ENCODE measurements at places on chromosomes 4 and X.
A peak's percentile ranks its signal among the peaks of the same experiment; 100 is the strongest.

- no peak for DNase-seq
Measured at GRCh38 chr4:134343081-134343480, 141.5 kb upstream of the PABPC4L start.

GRCh38 chr4:156800463-156800862, 171.1 kb downstream of the PDGFC start:
- DNase-seq: no peak

DNA sequence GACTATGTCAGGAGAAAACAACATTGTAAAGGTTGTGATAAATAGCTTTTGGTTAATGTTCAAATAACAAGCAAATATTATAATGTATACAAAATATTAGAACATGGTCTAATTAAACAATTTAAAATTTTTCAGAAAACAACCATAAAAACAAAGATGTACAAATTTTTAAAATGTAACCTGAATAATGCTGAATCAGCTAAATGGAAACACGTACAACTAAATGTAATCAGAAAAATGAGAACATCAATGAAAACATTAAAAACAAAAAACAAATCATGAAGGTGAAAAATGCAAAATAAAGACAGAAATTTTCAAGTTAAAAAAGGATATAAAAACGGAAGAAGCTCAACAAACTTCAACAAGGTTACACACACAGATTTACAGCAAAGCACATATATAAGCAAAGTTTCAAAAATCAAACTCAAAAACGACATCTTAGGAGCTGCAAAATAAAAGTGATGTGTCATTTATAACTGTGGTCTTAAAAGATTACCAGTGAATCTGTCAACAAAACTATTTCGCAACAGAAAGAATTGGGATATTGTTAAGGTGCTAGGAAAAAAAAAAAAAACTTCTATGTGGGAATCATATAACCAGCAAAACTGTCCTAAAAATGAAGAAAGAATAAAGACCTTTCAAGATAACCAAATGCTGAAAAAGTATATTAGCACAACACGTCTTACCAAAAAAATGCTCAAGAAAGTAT, 31.8 kb downstream of the ZNF732 start:
- no peak for DNase-seq

DNA sequence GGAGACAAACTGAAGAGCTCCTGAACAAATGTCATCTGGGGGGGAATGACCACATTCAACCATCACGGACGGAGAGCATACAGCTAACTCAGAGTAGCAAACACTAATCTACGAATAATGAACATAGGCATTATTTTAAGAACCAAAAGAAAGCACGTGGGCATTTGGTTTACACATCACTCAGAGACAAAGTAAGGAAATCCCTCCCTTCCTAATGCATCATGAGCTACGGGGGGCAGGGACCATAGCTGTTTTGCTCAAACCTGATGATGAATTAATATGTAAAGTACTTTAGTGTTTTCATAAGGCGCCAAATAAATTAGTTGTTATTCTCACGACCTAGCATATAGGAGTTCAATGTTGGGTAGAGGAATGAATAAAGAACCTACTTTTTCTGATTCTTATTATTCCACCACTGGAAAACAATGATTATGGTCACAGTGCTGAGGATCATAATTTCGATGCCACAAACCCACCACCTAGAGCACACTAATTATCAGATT, 11.7 kb upstream of the TMEM156 start:
- peak; percentile 24 for DNase-seq

GRCh38 chr4:52950226-52950625, 88.1 kb downstream of the RASL11B start:
- DNase-seq: no peak

DNA sequence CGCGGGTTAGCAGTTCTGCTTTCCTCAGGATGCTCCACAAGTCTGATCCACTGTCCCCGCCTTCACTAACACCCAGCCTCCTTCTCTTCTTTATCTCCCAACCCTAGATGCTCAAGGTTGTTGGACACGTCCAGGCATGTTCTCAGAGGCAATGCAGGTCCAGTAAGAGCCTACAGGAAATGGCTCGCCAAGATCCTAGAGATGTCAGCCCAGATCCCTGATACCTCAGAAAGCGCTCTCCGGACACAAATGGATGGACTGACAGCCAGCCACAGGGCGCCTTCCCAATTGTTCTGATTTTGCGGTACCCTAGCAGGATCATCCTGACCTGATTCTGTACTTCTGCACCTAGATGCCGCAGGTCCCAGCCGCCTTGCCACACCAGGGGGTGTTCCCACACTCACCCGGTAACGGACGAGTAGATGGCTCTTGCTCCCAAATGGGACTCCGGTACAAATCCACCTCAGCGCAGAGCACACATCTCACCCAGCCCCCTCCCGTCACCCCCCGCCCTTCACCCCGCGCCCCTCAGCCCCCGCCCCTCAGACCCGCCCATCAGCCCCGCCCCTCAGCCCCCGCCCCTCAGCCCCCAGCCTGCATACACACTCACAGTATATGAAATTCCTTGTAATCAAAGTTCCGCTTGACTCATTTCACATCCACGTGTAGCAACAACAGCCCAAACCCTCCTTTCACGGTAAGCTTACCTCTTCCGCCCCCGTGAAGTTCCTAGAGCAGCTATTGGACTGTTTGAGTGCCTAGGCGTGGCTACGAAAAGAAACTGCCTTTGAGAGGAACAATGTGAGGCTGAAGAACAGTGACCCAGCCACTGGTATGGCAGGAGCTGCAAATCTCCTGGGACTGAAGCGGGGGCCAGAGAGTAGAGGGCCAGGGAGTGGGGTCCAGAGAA, at the start of gene EDA2R:
Gene EDA2R (minus strand): TSS at position 488 of the 910 bp plus-strand sequence. CDS start 23,058 bp downstream, outside the sequence.
- DNase-seq: peak; percentile 88

DNA sequence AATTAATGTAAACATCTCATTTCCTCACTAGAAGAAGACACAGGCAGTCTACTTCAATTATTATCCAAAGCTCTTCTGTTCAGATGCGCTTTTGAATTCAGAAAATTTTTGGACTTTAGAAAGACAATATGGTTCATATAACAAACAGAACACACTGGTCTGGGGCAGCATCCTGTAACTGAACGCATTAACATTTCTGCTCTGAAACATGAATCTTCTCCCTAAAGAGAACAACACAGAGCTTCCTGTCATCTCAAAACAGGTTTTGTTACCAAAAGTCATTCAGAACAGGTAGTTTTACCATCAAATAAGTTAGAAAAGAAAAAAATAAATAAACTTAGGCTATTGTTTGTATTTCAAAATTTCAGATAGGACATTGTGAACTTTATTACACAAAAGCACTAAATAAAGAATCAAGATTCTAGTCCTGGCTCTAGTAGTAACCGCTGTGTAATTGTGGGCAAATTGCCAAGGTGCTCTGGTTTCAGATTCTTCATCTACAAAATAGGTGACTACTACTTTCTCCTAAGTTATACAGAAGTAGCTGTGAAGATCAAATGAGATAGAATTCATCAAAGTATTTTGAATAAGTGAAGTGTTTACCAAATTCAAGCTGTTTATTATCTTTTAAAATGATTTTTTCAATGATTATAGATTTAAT, 252.3 kb upstream of the RASGEF1B start:
- DNase-seq: no peak

DNA sequence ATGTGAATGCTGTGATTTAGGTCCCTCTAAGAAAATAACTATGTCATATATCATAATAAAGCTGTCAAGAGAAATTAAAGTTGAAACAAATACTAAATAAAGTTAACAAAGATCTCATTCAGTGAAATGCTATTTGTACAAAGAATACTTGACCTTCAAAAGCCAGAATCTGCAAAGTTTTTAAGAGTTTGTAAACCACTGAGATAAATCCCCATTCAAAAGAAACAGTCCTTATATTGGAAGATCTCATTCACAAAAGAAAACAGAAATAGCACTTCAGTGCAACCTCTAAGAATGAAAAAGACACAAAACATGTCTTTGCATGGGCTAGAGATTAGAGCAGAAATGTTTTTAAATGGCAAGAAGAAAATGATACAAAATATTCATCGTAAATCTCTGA, 149.1 kb upstream of the USP38 start:
- no peak for DNase-seq

DNA sequence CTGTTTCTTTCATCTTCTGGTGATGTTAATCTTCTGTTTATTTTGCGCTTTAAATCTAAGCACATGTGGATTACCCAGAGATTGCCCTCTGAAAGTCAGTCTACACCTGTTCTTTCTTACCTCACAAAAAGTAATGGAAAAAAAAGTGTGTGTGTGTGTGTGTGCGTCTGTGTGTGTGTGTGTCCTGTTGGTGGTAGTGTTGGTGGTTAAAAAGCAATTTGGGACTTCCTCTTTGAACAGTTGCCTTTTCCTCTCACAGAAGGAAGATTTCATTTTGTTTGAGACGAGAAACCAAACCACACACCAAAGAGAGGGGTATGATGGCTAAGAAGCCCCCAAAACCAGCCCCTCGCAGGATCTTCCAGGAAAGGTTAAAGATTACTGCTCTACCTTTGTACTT, at the start of gene STAP1:
Gene STAP1 (plus strand): TSS at position 235 of the 400 bp plus-strand sequence. CDS start 83 bp downstream, at position 318.
- no peak for DNase-seq

DNA sequence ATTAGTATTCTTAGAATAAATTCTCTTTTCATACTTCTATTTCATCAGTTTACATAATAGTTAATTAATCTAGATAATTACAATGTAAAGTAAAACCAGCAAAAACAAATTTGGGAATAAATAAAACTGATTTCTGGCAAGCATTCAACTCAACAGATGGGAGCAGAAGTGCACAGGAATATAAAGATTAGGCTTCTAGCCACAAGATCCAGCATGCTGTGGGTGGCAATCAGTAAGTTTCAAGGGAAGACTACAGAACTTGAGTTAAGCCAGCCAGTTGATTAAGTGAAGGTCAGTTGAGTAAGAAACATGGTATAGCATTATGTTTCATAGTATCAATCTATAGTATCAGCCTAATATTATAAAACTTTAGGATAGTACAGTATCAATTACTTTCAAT, 324.2 kb upstream of the AADAT start:
- DNase-seq: no peak

GRCh38 chr4:164904336-164904735, 27.4 kb downstream of the APELA start:
- DNase-seq: no peak

- DNase-seq: no peak
Measured at GRCh38 chrX:21972046-21972445, 31.5 kb downstream of the SMS start.

DNA sequence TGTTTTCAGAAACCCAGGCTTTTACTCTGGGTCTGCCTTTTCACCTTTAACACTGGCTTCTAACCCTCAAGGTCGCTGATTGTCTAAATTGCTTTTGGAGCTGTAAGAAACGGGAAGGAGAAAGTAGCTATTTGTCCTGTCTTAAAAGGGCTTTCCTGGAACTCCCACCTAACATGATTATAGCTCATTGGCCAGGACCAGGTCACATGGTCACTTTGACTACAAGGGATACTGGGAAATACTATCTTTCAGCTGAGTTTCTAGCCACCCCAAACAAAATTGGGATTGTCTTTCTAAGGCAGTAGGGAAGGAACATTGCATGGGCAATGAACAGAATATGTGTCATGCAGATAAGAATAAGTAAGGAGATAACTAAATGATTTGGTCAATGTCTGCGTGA, 106.7 kb upstream of the ARHGAP24 start:
- DNase-seq: no peak

DNA sequence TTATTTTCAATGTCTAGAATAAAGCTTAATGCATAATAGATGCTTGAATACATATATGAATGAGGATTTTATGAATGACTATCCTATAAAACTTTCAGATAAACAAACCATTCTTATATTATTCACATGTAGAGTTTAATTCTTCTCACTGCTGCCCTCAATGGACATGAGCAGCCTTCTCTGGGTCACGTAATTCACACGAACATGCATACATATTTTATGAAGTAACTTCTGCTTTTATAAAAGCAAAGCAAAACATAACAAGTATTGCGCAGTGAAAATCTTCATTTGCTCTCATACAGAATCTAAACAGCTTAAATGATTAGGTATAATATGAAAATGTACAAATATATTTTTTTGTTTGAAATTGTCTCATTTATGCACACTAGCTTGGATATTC, 116.7 kb downstream of the TMA16 start:
- no peak for DNase-seq

GRCh38 chr4:147481577-147482109, 746 bp downstream of the EDNRA start:
- DNase-seq: peak; percentile 31

DNA sequence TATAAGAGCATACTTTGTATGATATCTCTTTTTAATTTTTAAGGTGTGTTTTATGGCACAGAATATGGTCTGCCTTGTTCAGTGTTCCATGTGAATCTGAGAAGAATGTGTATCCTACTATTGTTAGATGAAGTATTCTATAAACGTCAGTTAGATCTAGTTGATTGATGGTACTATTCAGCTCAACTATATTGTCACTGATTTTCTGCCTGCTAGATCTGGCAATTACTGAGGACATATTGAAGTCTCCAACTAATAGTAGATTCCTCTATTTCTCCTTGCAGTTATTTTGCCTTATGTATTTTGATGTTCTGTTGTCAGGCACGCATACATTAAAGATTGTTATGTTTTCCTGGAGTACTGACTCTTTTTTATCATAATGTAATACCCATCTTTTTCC, 39.8 kb downstream of the AWAT2 start:
- DNase-seq: no peak

- DNase-seq: no peak
Measured at GRCh38 chr4:41285864-41286235, 29.1 kb downstream of the UCHL1 start.

- DNase-seq: no peak
Measured at GRCh38 chrX:73825569-73825968, 262.6 kb downstream of the CHIC1 start.

- no peak for DNase-seq
Measured at GRCh38 chrX:137287191-137287590, 253.4 kb upstream of the GPR101 start.

DNA sequence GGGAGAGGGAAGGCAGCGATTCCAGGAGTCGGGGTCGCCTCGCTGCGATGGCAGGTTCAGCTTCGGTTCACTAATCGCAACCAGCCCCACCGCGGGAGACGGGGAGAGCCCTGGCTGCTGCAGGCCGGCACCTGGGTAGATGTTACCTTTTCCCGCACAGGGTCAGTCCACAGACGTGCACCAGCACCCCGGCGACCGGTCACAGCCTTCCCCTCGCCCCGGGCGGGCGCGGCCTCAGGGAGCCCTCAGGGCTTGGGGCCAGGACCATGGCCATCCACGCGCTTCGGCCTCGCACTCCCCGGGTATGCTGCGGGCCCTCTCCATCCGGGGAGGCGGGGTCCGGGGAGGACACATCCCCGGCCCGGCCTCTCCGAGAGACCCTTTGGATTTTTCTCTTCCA, 26.1 kb upstream of the EXOC1L start:
- DNase-seq: no peak
